Left cardiac atrium (tissue), 4 donors: ENCODE measurements at places on chromosomes 4 and X. TPM values are rescaled to one million over a fixed set of nuclear protein-coding genes. Genes with fewer than 3 reads are reported as not detected.

ARMCX4 gene
- total RNA-seq, result 10.4 TPM

TASL gene
- 0.55 TPM for total RNA-seq

DNA sequence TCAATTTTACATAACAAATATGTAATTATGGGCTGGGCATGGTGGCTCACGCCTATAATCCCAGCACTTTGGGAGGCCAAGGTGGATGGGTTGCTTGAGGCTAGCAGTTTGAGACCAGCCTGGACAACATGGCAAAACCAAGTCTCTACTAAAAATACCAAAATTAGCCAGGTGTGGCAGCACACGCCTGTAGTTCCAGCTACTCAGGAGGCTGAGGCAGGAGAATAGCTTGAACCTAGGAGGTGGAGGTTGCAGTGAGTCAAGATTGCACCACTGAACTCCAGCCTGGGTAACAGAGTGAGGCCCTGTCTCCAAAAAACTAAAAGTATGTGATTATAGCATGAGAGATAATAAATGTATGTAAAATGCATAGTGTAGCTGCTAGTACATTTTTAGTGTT lies 229.0 kb downstream of the PPARGC1A start:
- DNase-seq, result no peak

DNA sequence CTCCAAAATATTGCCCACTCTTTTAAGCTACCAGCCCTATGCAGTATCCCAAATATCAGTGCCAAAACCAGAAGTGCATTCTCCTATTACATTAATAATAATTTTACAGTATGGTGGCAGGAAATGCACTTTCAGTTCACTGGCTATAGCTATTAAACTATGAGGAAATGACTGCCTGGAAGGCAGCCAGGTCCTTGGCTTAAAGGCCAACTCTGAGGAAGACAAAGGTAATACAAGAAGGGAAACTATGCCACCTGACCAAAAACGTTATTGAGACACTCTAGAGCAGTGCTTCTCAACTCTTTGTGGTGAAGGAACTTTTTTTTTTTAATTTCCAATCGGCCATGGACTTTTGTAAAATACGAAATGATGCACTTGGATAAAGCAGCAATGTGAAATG lies 133.6 kb upstream of the VAMP7 start:
- no peak for DNase-seq

DNA sequence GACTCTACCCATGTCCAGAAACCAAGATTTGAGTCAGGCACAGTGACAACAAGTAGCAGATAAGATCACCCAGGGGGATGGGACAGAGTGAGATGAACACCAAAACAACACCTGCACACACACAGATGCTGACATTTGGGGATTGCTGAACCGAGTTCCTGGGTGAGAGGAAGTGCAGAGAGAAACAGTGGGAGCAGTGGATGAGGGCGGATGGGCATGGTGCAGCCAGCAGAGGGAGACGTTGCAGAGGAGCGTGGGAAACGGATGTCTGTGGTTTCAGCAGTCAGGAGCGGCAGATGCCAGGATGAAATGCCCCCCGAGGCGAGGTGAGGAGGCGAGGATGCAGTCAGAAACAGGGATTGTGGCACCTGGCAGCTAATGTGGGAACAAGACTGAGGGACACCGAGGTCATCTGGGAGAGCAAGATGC lies 78.6 kb upstream of the STS start:
- no peak for DNase-seq

GRCh38 chr4:88908003-88908402 lies 149.0 kb downstream of the FAM13A start:
- no peak for DNase-seq

- DNase-seq, result no peak
These were observed 1.6 kb upstream of the ASB5 start for GRCh38 chr4:176270669-176271068.

- no peak for DNase-seq
These were observed 45.8 kb downstream of the MGARP start for GRCh38 chr4:139234253-139234652.
